Adipocyte (in vitro differentiated cells): ENCODE measurements at places on chromosomes 11 and 22.

GRCh38 chr11:4194889-4195288, 100.3 kb downstream of the RRM1 start:
- DNase-seq = no peak

DNA sequence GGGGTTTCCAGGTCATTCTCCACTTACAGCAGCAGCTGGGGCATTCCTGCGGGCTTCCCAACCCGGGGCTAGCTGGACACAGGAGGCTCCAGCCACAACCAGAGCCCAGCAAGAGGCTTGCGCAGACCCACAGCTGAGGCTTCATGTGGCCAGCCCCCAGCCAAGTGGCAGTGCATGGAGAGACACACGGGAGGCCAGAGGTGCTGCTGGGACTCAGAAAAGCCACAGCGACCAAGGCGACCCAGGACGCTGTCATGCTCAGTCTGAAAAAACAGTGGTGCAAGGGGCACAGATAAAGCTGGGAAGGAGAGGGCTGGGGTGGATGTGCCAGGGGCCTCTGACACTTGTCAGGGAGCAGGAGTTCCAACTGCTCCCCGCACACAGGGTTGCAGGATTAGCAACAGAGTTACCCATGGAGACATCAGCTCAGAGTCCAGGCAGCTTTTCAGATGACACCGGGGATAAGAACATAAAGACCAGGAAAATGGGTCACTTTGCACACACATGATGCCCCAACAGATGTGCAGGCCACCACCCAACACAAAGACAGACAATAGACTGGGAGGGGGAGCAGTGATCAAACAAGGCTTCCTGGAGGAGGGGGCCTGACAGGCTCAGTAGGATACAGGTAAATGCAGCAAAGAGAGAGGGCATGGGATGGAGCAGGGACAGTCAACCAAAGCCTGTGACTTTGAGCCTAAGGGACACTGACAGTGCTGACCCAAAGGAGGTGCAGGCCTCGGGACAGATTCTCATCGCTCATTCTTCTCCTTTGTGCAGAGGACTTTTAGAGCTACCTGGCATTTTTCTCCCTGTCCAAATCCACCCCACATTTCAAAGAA, 6.9 kb upstream of the NEAT1 start:
- DNase-seq = no peak

DNA sequence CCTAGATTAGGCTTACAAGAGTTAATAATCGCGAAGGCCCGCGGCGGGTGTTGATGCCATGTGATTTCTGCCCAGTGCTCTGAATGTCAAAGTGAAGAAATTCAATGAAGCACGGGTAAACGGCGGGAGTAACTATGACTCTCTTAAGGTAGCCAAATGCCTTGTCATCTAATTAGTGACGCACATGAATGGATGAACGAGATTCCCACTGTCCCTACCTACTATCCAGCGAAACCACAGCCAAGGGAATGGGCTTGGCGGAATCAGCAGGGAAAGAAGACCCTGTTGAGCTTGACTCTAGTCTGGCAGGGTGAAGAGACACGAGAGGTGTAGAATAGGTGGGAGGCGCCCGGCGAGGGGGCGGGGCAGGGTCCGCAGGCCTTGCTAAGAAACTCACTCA, 65.5 kb downstream of the AAMDC start:
- no peak for DNase-seq

- DNase-seq = peak; percentile 70
Measured at GRCh38 chr11:102446606-102447005, 6.0 kb downstream of the TMEM123 start.

- DNase-seq = no peak
Measured at GRCh38 chr22:33539202-33539901, 380.9 kb downstream of the LARGE1 start.
